Tibial nerve (tissue), 4 donors: ENCODE measurements at places on chromosomes 5 and 9.

DNA sequence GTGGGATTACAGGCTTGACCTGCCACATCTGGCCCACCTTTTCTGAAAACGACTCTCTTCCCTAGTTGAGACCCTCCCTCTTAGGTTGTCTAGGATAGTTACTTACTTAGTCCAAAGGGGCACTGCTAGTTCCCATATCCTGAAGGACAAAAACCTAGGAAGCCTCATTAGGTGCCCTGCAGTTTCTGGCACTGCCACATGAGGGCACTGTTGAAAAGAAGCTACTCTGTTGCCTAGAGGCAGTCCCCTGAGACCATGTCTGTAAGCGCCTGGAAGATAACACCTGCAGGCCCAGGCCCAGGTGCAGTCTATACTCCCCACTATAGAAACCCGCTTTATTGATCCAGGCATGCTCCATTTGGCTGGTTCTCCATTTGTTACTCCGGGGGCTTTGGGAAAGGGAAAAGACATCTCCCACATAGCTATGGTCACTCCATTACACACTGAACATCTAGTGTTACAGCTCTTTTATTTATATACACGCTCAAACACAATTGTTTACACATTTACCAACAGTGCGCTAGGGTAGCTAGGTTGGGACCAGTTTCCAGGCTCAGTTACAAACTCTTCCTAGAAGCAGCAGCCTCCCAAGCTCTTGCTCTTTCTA, 73.4 kb upstream of the PPARGC1B start:
- no peaks in the 10 kb centered on the region for H3K27me3 ChIP-seq
- DNase-seq, result no peak

DNA sequence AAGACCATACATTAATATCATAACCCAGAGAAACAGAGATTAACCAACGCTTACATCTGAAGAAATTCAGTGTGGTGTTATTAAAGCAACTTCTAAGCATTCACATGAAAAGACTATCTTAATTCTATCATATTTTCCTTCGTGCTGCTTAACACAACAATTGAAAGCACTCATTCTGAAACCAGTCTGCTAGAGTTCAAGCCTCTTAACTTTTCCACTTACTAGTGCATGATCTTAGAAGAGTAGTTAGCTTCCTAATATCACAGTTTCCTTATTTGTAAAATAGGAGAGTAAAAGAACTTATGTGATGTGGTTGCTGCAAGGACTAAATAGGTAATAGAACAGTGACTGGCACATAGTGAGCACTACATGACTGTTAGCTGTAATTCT, 379.3 kb downstream of the TRIM36 start:
- DNase-seq, result no peak
- no peaks in the 10 kb centered on the region for H3K27me3 ChIP-seq
- H3K27ac ChIP-seq, result no peak overlapping the region
- no peaks in the 10 kb centered on the region for H3K4me1 ChIP-seq
- no peak overlapping the region for H3K4me3 ChIP-seq

DNA sequence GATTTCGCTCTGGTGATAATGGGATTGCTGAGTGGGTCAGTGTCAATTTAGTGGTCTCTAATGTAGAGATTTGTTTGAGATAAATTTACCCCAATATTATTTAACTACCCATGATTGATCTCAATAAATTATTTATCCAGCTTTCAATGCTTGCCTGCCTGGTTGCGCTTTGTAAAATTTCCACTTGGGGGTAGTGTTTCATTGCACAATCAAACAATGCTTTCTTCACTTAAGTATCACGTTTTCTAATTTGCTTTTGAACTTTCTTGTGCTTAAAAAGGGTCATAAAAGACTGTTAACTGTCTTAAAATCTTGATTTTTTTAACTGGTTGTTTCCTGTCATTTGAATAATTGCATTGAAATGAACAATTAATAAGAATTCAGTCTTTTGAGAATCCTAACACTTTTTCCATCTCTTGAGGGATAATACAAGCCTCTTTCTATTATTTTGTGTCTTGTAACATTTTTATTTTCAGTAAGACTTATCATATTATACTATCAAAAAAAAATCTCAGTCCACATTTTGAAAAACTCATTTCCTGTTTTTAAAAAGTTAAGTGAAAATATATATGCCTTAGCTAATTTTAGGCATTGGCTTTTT, 18.7 kb downstream of the HSD17B4 start:
- H3K4me1 ChIP-seq, result no peaks in the 10 kb centered on the region
- no peak for DNase-seq
- H3K4me3 ChIP-seq, result no peak overlapping the region
- no peaks in the 10 kb centered on the region for H3K27me3 ChIP-seq
- no peaks in the 10 kb centered on the region for H3K36me3 ChIP-seq

- H3K27me3 ChIP-seq, result no peaks in the 10 kb centered on the region
- peaks cover 4% of the 10 kb centered on the region for H3K4me1 ChIP-seq
- H3K27ac ChIP-seq, result no peak overlapping the region
Observed at GRCh38 chr5:83050723-83051340, 26.4 kb downstream of the TMEM167A start.

- no peak overlapping the region for H3K4me3 ChIP-seq
- no peaks in the 10 kb centered on the region for H3K27me3 ChIP-seq
- DNase-seq, result no peak
- no peaks in the 10 kb centered on the region for H3K4me1 ChIP-seq
Observed at GRCh38 chr5:160959804-160960203, 107.8 kb upstream of the ATP10B start.

- H3K27me3 ChIP-seq, result no peaks in the 10 kb centered on the region
- H3K4me1 ChIP-seq, result peaks cover 42% of the 10 kb centered on the region
- peak within 1 kb of the TSS; percentile 92 for H3K4me3 ChIP-seq
- peak within 1 kb of the TSS; percentile 100 for H3K27ac ChIP-seq
- no peak for DNase-seq
Observed at GRCh38 chr9:92764381-92764987, at the start of gene BICD2. BICD2 (minus strand) TSS chr9:92764833; CDS start chr9:92764744, 89 bp downstream.

GRCh38 chr5:81418606-81419005, 24.7 kb upstream of the ACOT12 start:
- H3K27me3 ChIP-seq, result no peaks in the 10 kb centered on the region
- H3K36me3 ChIP-seq, result no peaks in the 10 kb centered on the region
- no peaks in the 10 kb centered on the region for H3K4me1 ChIP-seq
- DNase-seq, result no peak
- no peak overlapping the region for H3K27ac ChIP-seq

GRCh38 chr5:177507596-177508220, 1.9 kb downstream of the DOK3 start:
- no peaks in the 10 kb centered on the region for H3K4me1 ChIP-seq
- no peak overlapping the region for H3K4me3 ChIP-seq
- no peak overlapping the region for H3K27ac ChIP-seq
- no peak for DNase-seq
- no peaks in the 10 kb centered on the region for H3K27me3 ChIP-seq
- peaks cover 2% of the 10 kb centered on the region for H3K36me3 ChIP-seq
